Stimulated activated CD4-positive, alpha-beta T cell treated with anti-CD3 and anti-CD28 coated beads, Interleukin-12 subunit alpha, Interleukin-12 subunit beta, amount 100 ng/mL, for 4 hours (primary cell): ENCODE measurements at places on chromosomes 7 and 10.

- DNase-seq = no peak
Observed at GRCh38 chr7:48097521-48098231, 8.6 kb downstream of the UPP1 start.

DNA sequence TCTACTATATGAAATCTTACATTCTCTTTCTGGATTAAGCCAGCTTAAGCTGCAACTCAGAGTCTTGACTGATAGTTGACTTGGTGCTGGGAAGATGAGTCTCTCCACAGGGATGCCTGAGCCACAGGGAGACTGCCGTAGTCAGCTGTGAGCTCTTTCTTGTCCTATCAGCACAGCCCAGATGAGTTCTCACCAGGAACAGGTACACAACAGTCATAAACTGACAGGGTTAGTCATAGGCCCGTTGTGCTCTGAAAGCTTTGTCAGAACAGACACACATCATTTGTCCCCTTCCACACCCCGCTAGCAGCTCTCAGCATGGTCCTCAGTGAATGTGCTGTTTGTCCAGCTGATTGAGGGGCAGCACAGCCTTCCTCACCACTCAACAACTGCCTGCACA lies 221.6 kb downstream of the RPS24 start:
- no peak for DNase-seq

DNA sequence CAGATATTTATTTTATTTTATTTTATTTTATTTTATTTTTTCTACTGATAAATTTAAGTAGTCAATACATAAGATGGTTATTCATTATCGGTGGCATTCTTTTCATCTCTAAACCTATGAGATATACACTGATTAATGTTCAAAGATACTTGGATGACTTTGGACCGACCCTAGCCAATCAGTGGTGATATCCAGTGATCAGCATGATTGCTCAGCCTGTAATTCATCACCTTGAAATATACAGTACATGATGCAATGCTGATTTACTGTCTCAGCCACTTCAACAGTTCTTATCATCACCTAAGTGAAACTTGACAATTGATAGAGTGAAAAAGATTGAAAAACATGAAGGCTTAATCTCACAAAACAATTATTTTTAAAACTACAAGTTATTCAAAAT lies 1651.0 kb downstream of the REEP3 start:
- no peak for DNase-seq

DNA sequence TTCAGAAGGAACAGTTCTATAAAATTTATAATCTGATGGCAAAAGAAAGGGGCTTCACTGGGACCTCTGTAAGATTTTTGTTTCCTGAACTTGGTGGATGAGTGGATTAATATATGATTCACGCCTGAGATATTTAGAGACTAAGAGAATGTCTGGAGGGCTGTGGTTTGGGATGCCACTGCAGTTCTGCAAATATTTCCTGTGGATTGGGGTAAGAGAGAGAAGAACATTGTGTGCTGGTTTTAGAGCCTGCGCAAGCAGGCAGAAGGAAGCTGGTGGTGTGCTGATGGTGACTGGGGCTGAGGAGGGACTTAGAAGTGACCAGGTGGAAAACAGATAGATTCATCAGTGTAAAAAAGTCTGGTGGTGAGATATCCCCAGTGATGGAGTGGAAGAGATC lies 87.0 kb downstream of the SUGCT start:
- no peak for DNase-seq

DNA sequence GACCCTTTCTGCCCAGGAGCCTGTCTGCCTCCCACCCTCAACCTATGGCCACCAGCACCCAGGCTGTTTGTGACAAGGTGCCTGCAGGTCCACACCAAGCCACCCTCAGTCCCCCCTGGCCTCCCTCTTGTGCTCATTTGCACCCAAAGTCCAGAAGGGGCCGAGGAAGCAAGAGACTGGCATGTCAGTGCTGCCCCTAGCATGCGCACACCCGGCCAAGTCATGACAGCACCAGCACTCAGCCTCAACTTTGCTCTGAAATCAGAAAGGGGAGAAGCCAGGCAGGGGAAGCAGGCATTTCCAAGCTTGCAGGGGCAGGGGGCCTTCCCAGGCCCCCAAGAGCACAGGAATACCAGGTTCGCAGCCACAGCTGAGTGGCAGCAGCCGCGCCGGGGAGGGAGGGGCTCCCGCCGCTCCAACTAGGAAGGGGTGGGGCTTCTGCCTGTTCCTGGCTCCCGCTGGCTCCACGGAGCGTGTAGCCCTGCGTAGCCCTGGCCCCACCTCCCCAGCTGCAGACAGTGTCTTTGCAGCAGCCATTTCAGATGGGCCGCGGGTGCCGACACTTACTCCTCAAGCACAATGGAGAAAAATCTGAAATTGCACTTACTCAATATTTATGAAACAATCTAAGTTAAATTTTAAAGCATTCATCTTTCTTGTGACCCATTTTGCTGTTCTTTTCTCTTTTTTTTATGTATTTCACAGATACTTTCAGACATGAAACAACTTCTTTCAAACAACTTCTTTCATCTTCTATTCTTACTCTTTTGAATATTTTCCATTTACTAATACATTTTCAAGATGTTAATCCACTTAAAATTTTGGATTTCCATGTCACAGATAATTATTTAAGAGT lies 54.9 kb upstream of the ABCB5 start:
- DNase-seq = no peak

DNA sequence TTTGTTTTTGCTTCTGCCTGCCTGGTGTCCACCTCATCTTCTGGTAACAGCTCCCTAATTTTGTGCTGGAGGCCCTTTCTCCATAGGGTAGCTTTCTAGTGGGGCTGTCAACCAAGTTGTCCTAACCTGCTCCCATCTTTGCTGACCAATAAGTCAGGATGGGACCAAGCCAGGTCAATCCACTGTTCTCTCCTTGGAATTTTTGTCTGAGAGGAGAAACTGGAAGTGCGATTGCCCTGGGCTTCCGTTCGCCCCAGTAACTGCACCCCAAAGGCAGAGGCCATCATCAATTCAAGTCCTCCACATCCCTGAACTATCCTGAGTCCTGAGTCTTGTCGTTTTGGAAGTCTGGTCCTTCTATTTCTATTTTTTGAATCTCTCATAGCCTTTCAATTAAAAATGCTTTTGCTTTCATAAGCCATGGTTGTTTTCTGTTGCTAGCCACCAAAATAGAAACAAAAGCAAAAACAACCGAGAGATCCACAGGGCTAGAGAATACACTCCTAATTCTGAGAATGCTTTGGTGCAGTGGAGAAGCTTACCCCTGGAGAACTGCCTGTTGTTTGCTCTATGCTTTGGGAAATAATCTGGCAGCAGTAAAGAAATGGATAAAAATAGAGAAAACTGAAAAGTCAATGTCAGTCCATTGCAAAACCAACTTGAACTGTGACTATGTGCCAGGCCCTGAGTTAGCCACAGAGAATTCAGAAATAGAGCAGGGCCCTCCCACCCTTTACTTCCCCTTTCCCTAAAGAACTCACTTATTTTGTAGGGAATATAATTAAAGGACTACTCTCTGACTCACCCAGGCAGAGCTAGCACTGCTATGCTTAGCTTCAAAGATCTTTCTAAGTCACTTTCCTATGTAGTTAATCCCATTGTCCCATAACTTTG lies 368.1 kb downstream of the CXCL12 start:
- DNase-seq = no peak

GRCh38 chr10:22489467-22489866 lies 144.2 kb downstream of the SPAG6 start:
- DNase-seq = no peak

DNA sequence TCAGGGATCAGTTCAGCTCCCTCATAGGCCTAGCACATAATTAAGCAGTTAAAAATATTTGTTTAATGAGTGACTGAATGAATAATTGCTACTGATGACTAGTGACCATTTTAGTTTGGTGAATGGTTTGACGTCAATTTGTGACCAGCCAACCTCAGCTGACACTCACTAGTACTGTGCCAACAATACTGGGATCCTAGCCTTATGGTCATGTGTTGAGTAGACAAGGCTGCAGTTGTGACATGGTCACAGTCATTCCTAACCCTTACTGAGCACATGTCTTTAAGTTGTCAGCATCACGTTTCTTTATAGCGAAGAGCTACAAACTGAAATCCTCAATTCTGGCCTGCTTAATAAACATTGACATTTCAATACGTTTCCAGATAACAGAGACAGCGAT lies 86.9 kb upstream of the SLC26A5 start:
- no peak for DNase-seq

DNA sequence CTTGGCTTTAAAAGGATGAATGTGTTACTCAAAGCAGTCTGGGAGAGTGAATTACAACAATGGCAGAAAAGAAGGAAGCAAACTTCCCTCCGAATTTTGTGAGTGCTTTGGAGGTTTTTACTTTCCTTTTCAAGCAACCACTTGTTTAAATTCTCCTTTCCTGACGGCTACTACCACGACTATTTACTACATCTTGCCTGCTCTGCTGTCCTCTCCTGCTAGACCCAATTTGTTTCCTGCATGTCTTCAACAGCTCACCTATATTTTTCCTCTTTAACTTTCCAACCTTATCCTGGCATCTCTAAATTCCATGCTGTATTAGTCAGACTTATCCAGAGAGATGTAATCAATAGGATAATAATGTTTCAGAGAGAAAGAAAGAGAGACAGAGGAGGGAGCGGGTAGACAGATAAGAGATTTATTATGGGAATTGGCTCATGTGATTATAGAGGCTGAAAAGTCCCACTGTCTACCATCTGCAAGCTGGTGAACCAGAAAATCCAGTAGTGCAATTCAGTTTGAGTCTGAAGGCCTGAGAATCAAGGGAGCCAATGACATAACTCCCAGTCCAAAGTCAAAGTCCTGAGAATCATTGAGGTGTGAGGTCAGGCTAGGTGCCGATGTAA lies 42.8 kb upstream of the SLC13A1 start:
- DNase-seq = no peak

DNA sequence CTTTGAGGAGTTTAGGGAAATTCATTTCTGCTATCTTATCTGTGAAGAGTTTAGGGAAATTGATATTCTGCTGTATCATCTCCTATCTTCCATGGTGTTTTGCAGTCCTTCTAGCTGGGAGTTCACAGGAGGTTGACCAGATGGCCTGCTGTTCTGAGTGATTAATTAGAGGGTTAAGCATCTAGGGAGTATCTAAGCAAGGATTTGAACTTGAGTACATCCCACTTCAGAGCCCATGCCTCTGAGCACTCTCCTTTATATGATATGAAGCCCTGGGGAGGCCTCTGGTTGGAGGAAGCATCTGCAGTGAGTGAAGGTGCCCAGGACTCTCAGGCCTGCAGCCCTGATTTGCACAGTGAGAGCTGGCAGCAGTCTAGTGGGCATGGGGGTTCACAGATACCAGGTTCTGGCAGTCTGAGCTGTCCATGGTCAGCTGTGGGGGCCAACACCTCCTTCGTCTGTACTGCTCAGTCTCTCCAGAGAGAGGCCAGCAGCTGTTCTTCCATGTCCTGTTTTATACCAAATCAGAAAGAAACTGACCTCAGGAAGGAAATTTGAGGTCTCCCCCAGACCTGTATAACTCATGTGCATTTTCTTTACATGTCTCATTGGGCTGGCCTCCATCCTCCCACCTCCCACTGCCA lies 156.9 kb downstream of the PLCE1 start:
- DNase-seq = no peak

DNA sequence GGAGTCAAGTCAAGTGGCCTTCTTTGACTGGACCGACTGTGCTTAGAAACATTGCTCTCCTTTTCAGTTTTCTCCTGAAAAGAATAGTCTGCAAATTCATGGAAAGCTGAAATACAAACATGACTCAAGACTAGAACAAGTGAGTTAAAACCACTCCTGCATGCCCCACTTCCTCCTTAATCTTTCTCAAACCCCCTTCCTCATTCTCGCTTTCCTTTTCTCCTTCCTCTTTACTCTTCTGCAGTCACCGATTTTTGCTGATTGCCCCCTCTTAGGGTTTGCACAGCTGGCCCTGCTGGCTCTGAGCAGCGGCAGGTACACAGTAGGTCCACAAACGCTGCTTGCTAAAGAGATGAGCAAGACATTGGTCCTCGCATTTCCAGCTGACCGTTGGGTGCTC lies 34.8 kb upstream of the MKI67 start:
- DNase-seq = no peak

GRCh38 chr7:46349490-46349889 lies 428.4 kb upstream of the IGFBP3 start:
- no peak for DNase-seq

GRCh38 chr7:45151967-45152366 lies 5.6 kb upstream of the RAMP3 start:
- no peak for DNase-seq

DNA sequence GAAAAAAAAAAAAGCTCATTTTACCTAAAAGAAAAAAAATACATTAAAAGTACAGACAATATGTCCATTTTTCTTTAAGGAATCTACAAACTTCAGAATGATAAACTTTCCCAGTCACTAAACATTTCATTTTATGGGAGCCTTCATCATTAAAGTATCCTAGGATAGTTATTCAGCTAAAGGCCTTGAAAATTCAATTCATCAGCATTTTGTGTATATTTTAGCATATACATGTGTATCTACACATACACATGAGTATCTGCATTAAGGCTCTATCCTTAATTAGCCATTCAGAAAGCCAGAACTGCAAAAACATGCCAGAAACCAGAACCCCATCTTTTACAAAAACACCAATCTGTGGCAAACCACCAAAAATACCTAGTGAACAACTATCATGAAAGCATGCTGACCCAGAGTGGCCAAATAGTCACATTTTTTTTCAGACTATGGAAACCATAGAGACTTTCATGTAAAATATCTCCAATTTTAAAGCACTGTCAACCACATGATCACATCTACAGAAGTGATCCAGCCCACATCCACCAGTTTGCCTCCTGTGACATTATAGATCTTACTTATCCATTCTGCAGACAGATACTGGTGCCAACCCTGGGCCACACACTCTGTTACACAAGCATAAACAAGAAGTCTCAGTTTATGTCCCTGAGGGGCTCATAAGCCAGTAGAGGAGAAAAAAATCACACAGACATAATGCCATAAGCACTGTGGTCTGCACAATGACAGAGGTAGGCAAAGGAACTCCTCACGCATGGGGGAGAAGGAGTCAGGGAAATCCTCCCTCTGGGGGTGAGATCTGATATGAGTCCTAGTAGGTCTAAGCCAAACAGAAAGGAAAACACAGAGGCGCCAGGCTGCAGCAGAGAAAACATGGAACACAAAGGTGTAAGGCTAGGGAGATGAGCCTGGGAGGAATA lies 79.2 kb downstream of the SRPK2 start:
- no peak for DNase-seq

- no peak for DNase-seq
Observed at GRCh38 chr7:92366730-92367129, 80.6 kb upstream of the GATAD1 start.

DNA sequence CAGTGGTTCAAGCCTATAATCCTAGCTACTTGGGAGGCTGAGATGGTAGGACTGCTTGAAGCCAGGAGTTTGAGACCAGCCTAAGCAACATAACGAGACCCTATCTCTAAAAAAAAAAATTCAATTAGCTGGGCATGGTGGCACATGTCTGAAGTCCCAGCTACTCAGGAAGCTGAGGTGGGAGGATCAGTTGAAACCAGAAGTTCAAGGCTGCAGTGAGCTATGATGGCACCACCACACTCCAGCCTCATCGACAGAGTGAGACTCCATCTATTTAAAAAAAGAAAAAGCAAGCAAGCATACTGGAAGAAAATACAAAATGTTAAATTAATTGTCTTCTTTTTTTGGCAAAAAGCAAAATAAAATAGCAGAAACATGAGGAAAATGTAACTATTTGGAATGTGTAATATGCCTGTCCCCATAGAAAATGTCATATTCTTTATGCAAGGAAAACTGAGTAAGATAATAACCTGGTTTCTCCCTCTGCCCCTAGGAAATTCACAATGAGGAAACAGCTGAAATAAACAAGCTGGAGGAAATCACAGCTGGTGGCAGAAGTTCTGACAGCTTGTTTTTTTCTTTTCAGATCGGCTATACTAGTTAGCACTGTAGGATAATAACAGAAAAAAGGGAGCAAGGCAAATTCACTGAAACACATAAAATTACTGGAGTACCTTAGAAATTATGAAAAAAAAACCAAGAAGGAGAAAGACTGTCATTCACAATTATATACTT lies 48.5 kb downstream of the HERPUD2 start:
- DNase-seq = no peak
